ENCODE measurements at places on chromosomes 11 and 22. TPM values are rescaled to one million over a fixed set of nuclear protein-coding genes. Genes with fewer than 3 reads are reported as not detected.

The RAB39A gene
- total RNA-seq = not detected

The OR51F1 gene
- total RNA-seq = not detected

The NLRP14 gene
- 0.04 TPM for total RNA-seq

The CNIH2 gene
- not detected for total RNA-seq

The TMEM225 gene
- total RNA-seq = not detected

The HEPACAM gene
- total RNA-seq = not detected

The RAB38 gene
- total RNA-seq = 151 TPM

The IL18 gene
- 31.6 TPM for total RNA-seq

The MFRP gene
- total RNA-seq = not detected

The MEI1 gene
- total RNA-seq = not detected

The MS4A12 gene
- total RNA-seq = not detected

The PRG3 gene
- total RNA-seq = not detected

The CDC42EP1 gene
- 54.1 TPM for total RNA-seq

The SOX6 gene
- 0.94 TPM for total RNA-seq

The ANKRD13D gene
- total RNA-seq = 35.4 TPM

The NCF4 gene
- not detected for total RNA-seq

The AIFM3 gene
- total RNA-seq = 4.0 TPM
